ENCODE measurements at places on chromosomes 1 and 21.
A peak's percentile ranks its signal among the peaks of the same experiment; 100 is the strongest.

- no peak for ATAC-seq
Observed at GRCh38 chr1:111629190-111629954, 9.8 kb downstream of the RAP1A start.

GRCh38 chr1:101308935-101309333 lies 72.1 kb downstream of the S1PR1 start:
- ATAC-seq = peak; percentile 37

GRCh38 chr1:168081373-168082007 lies 55.2 kb downstream of the GPR161 start:
- no peak for ATAC-seq

GRCh38 chr1:221621683-221622082 lies 120.2 kb downstream of the DUSP10 start:
- no peak for ATAC-seq

DNA sequence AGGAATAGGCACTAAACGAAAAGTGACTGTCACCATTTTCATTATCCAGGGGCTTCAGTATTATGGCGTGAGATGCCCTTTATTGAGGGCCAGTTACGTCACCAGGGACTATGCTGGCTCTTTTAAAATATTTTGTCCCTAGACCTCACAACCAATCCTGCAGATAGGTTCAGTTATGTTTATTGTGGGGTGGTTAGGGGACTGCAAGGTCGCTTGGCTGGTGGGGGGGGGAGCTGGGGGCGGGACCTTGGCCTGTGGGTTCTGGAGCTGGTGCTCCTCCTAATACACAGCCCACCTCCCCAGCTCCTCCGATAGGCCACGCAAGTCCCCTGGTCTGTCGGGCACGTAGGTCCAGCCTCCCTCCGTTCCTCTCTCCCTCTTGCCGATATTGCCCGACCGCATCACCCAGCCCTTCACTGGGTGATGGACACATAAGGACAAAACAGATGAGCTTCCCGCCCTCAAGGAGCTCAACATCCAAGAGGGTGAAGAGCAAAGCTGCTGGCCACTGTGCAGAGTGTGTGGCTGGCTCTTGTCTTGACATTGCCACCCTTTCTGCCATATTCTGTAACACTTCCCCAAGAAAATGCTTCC lies 271.8 kb downstream of the MATN1 start:
- ATAC-seq = no peak
